Skin of body (tissue), 3 donors: ENCODE measurements at places on chromosomes 5 and 9. TPM values are rescaled to one million over a fixed set of nuclear protein-coding genes. Genes with fewer than 3 reads are reported as not detected.

The ENTPD2 gene
- total RNA-seq: 8.0 TPM

The ADGRV1 gene
- 11.2 TPM for total RNA-seq

The TAF11L10 gene
- total RNA-seq: not detected

The TLR4 gene
- 14.2 TPM for total RNA-seq

The TLX3 gene
- total RNA-seq: not detected

The CCL28 gene
- 4.3 TPM for total RNA-seq

The DOLK gene
- total RNA-seq: 7.8 TPM

The PHYHD1 gene
- total RNA-seq: 13.5 TPM

The FST gene
- total RNA-seq: 58.7 TPM

The DND1 gene
- 0.30 TPM for total RNA-seq

The IRX4 gene
- total RNA-seq: 6.0 TPM

The PDE6A gene
- not detected for total RNA-seq

The SPATA31A3 gene
- not detected for total RNA-seq

The CTXN3 gene
- total RNA-seq: not detected

The MRPS30 gene
- total RNA-seq: 56.6 TPM

The GNG10 gene
- 34.5 TPM for total RNA-seq

The GPRIN1 gene
- 4.8 TPM for total RNA-seq

The TTC16 gene
- total RNA-seq: not detected

The OR2K2 gene
- total RNA-seq: not detected

The GABRP gene
- total RNA-seq: 31.4 TPM

The SLC46A2 gene
- total RNA-seq: 1.2 TPM

The RAI14 gene
- 44.7 TPM for total RNA-seq

The PDE8B gene
- 5.3 TPM for total RNA-seq

The APBA1 gene
- 7.7 TPM for total RNA-seq

The NAIP gene
- 21.3 TPM for total RNA-seq

The ANKRD34B gene
- total RNA-seq: 0.10 TPM
